ENCODE measurements at places on chromosomes 4 and X.

- no peak for DNase-seq
Observed at GRCh38 chr4:177403746-177404145, 38.5 kb downstream of the AGA start.

- DNase-seq, result no peak
Observed at GRCh38 chr4:183599284-183599683, 59.7 kb downstream of the RWDD4 start.

GRCh38 chr4:184959309-184959708 lies 59.0 kb upstream of the HELT start:
- no peak for DNase-seq

DNA sequence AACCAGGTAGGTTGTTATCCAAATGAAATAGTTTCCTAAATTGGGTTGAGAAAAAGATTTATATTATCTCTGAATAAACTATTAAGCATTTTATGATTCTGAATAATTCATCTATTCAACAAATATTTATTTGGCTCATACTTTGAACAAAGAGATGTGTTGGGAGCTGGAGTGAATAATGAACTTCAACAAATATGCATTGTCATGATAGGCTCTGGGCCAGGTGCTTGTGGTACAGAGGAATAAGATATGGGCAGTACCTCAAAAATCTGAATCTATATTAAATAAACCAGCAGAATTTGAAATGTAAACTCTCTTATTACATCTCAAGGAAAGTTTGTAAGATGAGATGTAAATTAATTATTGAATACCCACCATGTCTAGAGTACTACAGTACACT lies 75.7 kb upstream of the DCLK2 start:
- no peak for DNase-seq

- DNase-seq, result no peak
Observed at GRCh38 chrX:129760155-129760554, 19.6 kb upstream of the SASH3 start.

DNA sequence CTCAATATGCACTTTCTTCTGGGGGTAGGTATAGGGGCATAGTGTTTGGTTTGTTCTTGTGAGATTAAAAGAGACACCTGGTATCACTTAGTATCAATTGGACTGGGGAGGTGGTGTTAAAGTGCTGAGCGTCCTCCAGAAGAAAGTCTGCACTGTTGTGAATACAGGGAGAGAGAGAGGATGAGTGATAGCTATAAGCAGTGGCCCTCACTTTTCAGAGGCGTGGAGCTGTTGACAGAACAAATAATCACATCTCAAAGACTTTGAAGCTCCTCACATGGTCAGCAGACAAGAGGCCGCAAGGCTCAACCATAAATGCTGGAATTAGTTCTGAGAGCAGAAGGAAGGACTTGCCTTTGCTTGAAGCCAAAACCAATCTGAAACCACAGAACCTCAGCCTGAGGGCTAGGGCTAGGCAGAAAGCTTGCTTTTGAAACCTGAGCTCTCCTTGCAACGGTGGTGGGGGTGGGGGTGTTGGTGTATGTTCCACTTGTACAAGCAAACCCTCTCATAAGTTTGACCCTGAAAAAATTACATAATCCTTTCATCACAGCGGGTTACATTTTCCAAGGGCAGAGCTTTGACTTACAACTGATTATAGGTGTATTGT lies 123.2 kb upstream of the SCML1 start:
- DNase-seq, result no peak

GRCh38 chr4:159273141-159273438 lies 170.2 kb downstream of the RAPGEF2 start:
- no peak for DNase-seq

DNA sequence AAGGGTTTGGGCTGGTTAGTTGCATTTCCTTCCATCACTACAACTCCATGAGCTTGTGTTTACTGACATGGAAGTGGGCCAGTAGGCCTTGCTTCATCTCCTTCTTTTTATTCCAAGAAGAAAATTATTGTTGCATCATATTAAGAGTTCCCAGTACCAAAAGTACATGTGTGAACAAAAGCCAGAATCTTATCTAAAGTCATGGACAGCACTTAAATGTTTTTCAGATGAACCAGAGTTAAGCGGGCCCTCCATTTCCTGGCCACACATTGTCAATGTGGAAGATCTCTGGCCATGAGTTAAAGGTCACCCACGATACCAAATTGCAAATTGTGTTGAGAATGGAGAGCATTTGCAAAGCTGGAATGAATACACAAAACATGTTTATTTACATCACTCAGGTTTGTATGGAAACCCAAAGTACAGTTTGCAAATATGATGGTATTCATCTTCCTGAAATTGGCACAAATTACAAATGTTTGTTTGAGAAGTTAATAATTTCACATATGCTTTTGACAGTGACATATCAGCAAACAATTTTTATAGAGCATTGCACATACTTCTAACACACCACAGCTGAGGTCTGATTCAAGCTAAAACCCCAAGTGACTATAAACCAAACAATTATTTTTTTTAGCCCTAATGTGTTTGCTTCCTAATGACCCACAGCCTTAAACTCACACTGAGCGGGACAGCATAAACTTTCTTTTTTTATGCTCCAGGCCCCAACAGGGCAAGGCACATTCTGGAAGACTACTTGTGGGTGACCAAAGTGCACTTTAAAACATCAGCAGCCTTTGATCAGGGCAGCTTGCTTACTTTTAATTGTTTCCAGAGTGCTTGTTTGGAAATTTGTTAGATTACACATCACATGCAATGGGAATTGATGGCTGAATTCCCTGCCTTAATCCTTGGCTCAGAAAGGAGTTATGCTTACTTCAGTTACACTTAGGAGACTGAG lies 502.9 kb upstream of the SLIT2 start:
- no peak for DNase-seq

DNA sequence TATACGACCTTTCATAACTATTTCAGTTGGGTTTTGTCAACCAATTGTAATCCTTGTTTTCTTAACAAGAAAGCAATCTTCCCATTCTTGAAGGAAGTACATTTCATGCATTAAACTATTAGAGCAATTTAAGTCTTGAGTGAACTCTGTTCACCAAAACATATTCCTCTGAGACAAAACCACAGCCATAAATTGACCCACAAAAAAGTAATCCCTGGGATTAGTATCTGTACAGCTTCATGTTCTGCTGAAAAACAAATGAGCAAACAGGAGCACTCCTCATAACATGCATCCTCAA lies 207.0 kb upstream of the PDE5A start:
- DNase-seq, result no peak

DNA sequence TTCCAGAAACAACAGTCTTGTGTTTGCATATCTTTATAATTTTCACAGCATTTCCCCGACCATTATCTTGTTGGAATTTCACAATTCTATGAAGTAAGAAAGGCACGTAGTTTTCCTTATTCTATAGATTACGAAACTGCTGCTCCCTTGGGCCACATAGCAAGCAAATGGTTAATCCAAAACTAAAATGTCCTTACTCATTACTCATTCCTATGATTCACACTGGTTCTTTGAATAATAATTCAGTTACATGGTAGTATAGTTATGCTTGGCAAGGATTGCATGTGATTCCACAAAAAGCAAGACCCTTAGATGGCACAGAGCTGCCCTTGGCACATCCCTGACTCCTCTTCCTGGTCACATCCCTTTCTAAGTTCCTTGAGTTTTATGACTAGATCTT lies 51.2 kb downstream of the OR13H1 start:
- DNase-seq, result no peak

DNA sequence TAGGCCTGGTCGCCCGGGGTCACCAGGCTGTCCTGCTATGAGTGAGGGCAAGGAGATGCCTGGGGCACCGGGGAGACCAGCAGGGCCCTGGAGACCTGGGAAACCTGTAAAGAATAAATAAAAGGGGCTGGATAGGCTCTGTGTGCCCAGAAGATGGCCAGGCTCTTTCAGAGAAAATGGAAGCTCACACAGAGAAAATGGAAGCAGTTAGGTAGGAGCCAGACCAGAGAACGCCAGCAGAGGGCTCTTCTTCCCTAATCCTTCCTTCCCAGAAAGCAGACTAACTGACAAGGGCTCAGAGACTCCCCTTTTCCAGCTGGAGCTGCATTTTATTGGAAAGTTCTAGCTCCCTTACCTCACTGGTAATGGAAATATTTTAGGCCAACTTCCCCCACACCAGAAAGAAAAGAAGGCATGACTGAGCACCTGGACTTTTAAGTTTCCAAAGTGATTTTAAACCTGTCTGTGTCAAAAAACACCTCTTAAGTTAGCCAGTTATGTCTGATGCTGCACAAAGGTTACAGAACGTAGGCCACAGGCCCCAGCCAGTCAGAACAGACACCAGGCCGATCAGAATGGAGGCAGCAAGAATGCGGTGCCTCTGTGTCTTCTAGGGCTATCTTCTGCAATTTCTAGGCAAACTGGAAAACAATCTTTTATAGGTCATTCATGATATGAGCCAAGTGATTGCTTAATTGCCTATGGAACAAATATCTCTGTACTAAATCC lies 74.0 kb downstream of the ATG4A start:
- DNase-seq, result no peak

DNA sequence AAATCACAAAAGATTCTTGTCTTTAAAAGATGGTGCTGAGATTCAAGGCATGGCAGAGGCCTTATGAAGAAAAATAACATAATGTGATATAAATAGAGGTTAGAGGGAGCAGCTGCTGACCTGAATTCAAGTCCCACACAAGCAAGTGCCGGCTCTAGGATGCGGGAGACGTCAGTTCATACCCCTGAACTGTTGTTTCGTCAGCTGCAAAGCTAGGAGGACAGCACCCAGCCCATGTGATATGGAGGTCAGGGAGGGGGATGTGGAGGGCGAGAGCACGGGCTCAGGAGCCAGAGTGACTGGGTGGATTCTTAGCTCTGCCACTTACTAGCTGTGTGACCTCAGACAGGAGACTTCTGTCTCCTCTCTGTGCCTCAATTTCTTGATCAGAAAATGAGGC lies 77.9 kb downstream of the JAKMIP1 start:
- DNase-seq, result no peak

GRCh38 chr4:40769266-40769665 lies 19.5 kb downstream of the NSUN7 start:
- no peak for DNase-seq

DNA sequence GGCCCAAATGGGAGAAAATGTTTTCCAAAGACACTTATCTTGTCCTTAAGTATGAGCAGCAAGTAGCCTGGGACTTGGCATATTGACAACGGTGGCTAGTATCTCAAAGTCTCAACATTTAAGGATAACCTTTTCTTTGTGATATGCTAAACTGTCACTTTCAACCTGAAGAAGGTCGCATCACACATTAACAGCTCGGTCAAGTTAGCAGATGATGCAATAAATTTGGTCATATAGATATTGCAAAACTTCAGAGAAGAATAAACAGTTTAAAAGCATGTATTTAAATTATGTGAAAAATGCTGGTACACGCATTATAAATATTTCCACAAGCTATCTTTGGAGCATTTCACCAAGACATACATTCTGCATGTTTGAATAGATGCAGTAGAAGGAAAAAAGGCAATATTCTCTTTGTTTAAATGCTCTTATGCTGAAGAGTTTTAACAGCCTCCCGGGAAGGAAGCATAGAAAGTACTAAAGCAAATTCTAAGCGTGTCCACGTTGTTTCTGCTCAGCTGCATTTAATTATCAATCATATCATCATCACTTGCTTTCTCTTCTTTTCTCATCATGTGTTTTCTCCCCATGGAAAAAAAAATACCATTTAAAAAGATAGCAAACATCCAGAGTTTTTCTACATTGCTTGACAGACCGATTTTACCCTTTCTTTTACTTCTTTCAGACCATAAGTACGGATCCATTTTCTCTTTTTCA lies 24.2 kb downstream of the ARHGAP6 start:
- DNase-seq, result no peak

DNA sequence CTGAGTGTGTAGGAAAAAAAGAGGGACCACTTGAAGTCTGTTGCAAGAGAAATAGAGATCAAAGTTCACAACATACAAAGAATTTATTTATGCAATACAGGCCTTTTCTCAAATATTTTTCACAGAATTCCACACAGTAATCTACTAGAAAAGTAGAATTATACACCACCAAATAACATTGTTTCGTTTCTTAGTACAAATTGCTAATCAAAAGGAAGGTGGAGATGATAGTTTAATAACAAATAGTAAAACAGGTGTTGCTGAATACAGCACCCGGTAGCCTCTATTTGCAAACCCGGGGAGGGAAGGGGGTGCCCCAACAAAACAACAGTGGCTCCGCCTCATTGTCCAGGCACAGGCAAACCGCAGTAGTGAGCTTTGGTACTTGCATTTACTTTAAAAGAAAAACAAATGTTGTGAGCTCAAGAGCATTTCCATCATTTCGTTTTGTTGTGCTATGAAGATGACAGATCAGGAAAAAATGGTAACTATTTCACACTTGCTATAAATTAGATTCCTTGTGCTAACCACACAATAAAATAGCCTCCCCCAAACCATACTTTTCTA lies 186.4 kb downstream of the DCLK2 start:
- DNase-seq, result no peak

- DNase-seq, result no peak
Observed at GRCh38 chrX:115571712-115572111, 10.7 kb downstream of the PLS3 start.

GRCh38 chr4:176011529-176011928 lies 54.1 kb upstream of the WDR17 start:
- DNase-seq, result no peak

DNA sequence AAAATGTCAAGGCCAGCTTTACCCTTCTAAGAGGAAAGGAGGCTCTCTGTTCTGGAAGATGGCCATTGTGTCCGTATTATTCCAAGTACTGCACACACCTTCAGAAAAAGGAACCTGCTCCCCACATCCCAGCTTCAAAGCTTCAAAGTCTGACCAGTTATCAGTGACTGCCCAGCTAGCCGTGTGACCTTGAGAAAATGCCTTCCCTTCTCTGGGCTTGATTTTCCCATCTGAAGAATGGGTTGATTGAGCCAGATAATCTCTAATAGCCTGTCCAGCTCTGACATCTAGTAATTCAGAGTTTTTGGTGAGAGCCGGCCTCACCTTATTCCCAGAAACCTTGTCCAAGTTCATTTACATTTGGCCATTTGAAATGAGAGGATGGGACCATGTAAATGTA lies 3.0 kb downstream of the LONRF3 start:
- DNase-seq, result no peak

DNA sequence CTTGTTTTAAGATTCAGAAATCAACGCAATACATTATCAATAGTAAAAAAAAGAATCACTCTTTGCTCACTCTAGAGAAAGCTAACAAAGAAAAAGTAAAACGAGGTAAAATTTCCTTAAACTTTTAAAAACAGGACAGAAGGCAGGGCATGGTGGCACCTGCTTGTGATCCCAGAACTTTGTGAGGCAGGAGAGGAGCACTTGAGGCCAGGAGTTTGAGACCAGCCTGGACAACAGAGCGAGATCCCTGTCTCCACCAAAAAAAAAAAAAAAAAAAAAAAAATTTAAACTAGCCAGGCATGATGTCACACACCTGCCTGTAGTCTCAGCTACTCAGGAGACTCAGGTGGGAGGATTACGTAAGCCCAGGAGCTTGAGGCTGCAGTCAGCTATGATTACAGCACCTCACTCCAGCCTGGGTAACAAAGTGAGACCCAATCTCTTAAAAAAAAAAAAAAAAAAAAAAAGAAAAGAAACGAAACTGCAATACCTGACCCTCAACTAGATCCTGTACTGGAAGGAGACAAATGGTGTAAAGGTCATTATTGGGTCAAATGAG lies 3.5 kb downstream of the CCNI start:
- no peak for DNase-seq
